OCI-M1 (cell line): ENCODE measurements at places on chromosomes 2 and 18.

DNA sequence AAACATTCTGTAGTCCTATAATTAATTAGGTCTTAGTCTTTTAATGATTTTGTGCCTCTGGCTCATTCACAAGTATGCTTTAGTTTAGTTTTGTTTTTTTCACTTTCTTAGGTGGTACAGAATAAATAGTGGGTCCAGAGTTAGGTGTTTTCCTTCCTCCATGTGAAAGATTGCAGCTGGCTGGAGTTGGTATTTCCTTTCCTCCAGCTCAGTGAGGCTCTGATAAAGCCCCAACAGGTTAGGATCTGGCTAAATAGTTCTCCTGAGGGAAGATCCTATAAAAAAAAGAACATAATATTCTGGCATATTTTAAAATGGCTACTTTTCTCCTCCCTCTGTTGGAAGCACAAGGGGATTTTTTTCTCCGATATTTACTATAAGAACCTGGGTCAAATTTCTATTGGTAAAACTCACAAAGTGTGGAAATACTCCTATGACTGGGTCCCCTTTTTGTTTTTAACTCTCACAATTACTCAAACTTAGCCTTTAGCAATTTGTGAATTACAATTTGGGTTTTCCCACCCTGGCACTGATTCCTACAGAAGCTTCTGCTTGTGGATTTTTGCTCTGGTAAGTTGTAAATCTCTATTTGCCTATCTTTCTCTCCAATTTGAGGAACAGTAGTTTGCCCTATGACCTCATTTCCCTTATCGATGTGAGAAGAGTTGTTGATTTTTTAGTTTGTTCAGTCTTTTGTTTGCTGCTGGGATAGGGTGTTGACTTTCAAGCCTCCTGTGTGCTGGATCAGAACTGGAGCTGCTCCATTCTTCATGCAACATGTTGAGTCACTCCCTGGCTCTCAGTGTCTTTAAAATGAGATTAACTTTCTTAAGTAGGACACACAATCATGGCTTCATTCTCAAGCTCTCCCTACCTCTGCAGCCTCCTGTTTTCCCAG lies 500.9 kb downstream of the RNF144A start:
- no peak for DNase-seq

DNA sequence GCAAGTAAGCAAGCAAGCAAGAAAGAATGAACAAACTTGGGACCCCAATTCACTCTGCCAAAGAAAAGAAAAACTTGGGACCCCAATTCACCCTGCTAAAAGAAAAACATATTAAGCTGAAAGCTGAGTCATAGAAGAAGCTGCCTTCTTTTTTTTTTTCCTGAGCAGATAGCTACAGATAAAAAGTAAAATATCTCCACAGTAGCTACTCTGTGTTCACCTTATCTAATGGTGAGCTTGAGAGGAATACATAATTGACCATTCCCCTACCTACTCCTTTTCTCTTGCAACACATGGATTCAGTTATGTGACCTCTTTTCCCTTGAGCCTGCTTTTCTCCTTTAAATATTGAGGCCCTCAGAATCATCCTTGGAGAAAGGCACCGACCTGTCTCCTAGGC lies 63.0 kb downstream of the MCFD2 start:
- no peak for DNase-seq

GRCh38 chr2:178452870-178453269 lies 1.7 kb downstream of the PJVK start:
- DNase-seq, result no peak

DNA sequence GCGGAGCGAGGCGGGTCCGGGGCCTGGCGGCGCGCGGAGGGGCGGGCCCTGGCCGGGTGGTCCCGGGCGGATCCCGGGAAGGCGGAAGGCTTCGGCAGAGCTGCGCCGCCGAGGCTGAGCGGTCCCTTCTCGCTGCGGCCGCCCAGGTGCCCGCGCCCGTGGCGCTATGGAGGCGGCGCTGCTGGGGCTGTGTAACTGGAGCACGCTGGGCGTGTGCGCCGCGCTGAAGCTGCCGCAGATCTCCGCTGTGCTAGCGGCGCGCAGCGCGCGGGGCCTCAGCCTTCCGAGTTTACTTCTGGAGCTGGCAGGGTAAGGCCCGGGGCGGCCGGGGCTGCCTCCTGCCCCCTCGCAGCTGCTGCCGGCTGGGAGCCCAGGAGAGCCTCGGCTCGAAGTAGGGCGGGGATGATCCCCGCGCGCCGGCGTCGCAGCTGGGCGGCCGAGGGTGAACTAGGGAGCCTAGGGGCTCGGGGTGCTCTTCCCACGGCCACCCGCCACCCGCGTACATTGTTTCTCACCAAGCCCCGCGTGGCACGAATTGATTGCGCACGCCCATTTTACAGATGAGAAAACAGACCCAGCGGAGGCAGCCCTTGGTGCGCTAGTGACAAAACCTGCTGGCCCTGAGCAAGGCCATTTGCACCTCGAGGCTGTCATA lies at the start of gene SLC66A3:
TSS of gene SLC66A3 (plus strand) at position 87 of the 655 bp plus-strand sequence. CDS start at position 167, 80 bp downstream.
- peak; percentile 92 for DNase-seq

DNA sequence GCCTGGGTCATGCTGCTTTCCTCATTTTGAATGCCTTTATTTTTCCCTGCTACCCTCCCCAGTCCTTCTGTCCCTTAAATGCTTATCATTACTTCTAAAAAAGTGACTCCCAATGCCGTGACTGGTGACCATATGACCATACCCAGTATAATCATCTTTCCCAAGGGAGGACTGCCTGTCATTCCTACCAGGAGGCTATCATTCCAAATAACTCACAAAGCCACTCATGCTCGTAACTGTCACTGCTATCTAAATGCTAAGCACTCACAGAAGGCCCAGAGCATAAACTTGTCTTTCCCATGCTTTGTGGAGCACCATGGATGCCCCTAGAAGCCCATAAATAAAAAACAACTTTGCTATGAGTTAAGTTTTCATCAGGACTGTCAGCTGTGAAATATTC lies 38.7 kb upstream of the CREB1 start:
- no peak for DNase-seq

GRCh38 chr2:134120733-134121630 lies 132.9 kb upstream of the MGAT5 start:
- peak; percentile 33 for DNase-seq

DNA sequence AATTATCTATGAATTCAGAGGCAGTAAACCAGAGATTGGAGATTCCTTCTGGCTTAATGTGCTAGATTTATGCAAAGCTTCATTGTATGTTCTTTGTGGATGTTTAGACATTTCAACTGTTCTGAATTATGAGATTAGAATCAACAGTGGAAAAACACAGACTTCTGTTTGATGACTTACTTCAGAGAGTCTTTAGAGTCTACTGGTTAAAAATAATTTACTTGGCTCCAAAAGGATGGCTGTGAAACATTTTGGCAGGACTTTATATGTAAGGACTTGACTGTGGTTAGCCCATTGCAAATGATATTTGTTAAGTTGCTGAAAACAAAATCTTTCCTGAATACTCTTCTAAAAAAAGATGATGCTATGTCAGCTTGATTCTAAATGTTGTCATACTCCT lies 25.5 kb upstream of the LRRC30 start:
- no peak for DNase-seq

- peak; percentile 98 for DNase-seq
These were observed 10.5 kb downstream of the DRC1 start for GRCh38 chr2:26412091-26412673.

DNA sequence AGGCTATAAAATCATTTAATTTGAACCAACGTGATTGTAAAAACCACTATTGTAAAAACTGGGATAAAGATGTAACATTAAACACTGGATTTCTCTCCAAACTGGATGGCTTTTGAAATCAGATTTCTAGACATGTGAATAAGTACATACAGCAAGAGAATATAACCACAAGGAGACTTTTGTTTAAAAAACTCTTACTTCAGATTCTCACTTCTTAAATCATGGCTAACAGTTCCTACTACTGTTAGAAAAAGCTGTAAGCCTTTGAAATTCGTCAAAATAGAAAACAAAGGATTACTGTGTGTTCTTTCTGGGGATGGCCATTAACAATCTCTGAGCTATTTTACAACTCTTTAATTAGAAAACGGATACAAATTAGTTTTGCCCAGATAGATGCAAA lies 39.4 kb upstream of the SH3BP4 start:
- no peak for DNase-seq

DNA sequence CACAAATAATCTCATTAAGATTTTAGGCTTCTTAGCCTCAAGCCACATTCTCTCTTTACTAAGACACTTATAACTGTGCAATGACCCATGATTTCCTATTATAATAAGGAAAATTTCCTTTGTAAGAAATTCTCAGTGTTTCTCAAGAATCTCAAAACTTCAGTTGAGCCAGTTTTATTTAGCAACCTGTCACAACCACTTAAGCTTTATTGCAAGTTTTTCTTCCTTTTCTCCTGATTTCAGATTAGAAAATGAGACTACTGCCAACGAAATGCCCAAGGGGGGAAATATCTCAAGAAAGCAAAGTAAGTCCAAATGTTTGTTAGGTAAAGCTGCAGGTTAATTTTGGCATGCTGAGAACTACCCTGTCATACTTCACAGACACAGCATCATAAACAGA lies 178.5 kb downstream of the THADA start:
- DNase-seq, result no peak

DNA sequence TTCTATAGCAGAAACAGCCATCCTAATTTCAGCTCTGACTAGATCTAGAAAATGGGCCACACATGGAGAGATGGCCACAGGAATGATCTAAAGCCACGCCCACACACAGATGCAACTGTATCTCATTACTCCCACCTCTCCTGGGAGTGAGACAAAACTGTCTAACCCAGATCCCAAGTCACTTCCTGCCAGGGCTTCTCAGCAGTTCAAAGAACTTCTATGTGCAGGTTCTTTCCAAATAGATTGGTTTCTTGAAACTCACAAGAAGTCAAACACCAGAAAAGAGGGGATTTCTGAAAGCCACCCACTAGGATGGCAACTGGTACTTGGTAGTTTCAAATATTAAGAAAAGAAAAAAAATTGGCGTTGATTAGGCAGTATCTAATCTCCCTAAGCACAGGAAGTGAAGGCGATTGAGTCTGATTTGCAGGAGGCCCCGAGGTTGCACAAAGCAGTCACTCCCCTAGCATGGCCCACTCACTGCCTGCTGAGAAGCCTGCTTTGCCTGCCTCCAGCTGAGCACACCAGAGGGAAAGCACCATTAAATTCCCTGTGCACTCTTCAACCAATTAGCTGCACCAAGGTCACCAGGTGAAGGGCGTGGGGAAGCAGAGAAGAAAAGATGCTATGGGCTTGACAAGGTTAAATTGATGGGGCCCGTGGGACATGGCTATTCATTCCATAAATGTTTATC lies 51.1 kb downstream of the PAPOLG start:
- peak; percentile 79 for DNase-seq

- no peak for DNase-seq
These were observed 1.9 kb upstream of the GALNT14 start for GRCh38 chr2:31140151-31140550.

GRCh38 chr2:2466534-2466933 lies 135.5 kb upstream of the MYT1L start:
- DNase-seq, result no peak

GRCh38 chr2:43174368-43174916 lies 52.0 kb downstream of the ZFP36L2 start:
- no peak for DNase-seq

- DNase-seq, result no peak
These were observed 192.4 kb downstream of the EIPR1 start for GRCh38 chr2:3185256-3185655.

GRCh38 chr2:215476424-215476823 lies 40.6 kb upstream of the FN1 start:
- DNase-seq, result no peak

- DNase-seq, result no peak
These were observed 255.2 kb downstream of the CDH7 start for GRCh38 chr18:66005831-66006588.

DNA sequence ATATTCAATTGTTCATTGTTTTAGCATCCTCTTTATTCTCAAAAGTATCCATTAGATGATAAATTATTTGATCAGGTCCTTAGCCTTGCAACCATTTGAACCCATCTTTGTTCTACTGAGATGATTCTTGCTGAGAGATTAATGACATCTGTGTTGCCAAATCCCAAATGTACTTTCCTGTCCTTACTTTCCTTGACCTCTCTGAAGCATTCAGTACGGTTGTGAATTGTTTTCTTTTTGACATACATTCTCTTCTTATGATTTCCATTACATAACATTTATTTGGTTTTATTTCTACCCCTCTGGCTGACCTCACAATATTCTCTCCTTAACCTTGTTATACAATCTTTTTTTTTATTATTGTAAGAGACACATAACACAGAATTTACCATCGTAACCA lies 1058.6 kb upstream of the CNTNAP5 start:
- DNase-seq, result no peak

GRCh38 chr18:23020555-23021294 lies 87.6 kb downstream of the RBBP8 start:
- DNase-seq, result peak; percentile 34

GRCh38 chr2:58594762-58595161 lies 353.6 kb upstream of the FANCL start:
- no peak for DNase-seq

- DNase-seq, result no peak
These were observed 18.4 kb downstream of the DNER start for GRCh38 chr2:229695961-229696360.

GRCh38 chr18:34086370-34086769 lies 138.3 kb downstream of the NOL4 start:
- DNase-seq, result no peak

DNA sequence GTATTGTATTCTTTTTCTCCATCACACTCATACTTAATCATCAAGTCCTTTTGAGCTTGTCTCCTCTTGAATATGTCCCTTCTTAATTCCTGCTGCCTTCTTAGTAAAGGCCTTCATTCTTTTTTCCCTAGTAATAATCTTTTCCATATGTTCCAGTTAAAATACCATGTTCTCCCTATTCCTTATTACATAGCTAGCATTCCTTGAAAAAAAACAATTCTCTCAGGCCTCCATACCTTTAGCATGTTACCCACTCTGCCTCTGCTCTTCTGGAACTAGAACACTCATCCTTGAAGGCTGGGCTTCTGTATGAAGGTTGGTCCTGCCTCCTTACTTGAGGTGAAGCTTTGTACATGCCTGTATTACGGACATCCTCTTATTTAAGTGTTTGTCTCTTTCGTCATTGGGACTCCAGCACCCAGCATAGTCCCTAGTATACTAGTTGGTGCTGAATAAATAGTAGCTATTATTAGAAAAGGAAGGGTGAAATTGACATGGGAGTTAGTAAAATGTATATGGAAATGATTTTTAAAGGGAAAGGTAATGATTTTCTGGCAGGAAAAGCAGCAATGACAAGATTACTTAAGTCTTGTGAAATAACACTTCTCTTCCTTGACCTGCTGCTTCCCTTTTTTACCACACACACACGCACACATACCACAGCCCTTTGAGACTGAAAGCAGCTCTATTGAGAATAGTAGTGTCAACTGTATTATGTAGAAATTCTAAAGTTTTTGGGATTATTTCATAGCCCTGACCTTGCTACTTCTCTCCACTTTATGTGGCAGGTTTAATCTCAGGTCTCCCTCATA lies 45.6 kb downstream of the REL start:
- DNase-seq, result peak; percentile 55

DNA sequence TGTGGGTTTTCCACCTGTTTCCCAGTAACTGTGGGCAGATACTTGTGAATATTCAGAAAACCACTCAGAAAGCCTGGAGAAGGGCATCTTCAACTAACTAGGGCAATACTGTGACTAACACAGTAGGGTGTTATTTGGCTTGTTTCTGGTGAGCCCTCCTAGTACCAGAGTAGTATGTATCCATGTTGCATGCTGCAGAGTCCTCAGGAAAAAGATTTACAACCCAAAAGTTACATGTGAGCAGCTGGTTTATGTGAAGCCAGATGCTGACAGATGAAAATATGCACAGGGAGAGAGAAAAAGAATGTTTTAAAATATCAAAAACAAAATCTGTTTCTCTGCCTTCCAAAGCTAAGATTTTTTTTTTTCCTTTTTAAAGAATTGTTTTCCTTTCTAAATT lies 333.2 kb upstream of the UBE2E3 start:
- DNase-seq, result no peak
